ENCODE measurements at places on chromosomes 6 and 20.
A peak's percentile ranks its signal among the peaks of the same experiment; 100 is the strongest.

GRCh38 chr20:53838311-53838868 is 232.0 kb downstream of the BCAS1 start:
- no peaks in the 10 kb centered on the region for H3K27me3 ChIP-seq
- no peaks in the 10 kb centered on the region for H3K36me3 ChIP-seq
- H3K4me1 ChIP-seq, result peaks cover 22% of the 10 kb centered on the region
- DNase-seq, result no peak
- H3K4me3 ChIP-seq, result no peak overlapping the region
- H3K27ac ChIP-seq, result no peak overlapping the region

GRCh38 chr6:21522143-21522747 is 71.3 kb upstream of the SOX4 start:
- no peak for DNase-seq
- H3K27ac ChIP-seq, result no peak overlapping the region
- no peaks in the 10 kb centered on the region for H3K4me1 ChIP-seq
- no peak overlapping the region for H3K4me3 ChIP-seq
- H3K27me3 ChIP-seq, result no peaks in the 10 kb centered on the region

- DNase-seq, result no peak
- no peaks in the 10 kb centered on the region for H3K36me3 ChIP-seq
- no peak overlapping the region for H3K4me3 ChIP-seq
- H3K27me3 ChIP-seq, result no peaks in the 10 kb centered on the region
- H3K4me1 ChIP-seq, result no peaks in the 10 kb centered on the region
- H3K27ac ChIP-seq, result no peak overlapping the region
Observed at GRCh38 chr6:113493991-113494390, 363.2 kb upstream of the MARCKS start.

DNA sequence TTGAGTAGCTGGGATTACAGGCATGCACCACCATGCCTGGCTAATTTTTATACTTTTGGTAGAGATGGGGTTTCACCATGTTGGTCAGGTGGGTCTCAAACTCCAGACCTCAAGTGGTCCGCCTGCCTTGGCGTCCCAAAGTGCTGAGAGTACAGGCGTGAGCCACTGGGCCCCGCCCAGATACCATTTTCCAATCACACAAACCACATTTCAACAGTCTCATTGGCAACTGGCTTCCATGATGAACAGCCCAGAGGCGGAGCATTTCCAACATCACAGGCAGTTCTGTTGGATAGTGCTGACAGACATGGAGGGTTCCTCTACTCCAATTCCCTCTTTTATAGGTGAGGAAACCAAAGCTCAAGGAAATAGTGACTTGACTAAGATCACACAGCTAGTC is 43.9 kb upstream of the PLCB4 start:
- H3K4me1 ChIP-seq, result no peaks in the 10 kb centered on the region
- DNase-seq, result no peak
- no peak overlapping the region for H3K27ac ChIP-seq
- no peaks in the 10 kb centered on the region for H3K36me3 ChIP-seq
- no peak overlapping the region for H3K4me3 ChIP-seq

DNA sequence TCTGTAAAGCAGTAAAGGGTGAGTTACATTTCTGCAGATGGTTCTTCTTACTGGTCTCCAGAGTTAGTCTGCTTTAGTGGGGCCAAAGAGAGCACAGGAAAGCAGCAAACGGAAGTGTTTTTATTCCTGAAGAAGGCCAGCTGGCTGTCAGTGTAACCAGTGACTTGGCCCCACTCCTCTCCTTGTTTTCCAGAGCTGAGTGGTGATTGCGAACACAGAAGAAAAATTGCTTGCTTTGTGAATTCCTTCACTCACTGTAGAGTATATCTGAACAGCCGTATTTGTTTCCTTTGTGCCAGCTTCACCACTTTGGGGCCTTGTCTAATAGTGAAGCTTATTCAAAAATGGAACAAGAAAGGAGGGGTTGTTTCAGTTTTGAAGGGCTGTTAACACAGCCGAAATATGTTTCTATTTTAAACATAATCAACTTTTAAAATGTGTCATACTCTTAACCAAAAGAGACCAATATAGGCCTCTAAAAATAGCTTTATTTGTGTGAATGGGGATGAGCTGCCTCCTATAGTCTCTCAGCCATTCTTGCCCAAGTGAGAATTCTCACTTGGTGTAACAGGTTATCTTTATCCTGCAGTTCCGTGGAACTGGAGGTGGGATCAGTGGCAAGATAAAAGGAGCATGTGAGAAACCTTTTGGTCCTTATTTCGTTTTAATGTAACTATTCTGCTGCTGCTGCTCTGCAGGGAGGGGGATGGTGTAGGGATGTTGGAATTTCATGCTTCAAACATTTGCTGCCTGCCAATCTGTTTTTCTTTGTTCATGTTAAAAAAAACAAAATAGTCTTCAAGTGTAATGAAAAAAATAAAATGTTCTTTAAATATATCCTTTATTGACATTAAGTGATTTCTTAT is 37.8 kb downstream of the ZC2HC1B start:
- no peak overlapping the region for H3K4me3 ChIP-seq
- DNase-seq, result peak; percentile 72
- H3K4me1 ChIP-seq, result peaks cover 16% of the 10 kb centered on the region
- no peaks in the 10 kb centered on the region for H3K36me3 ChIP-seq

- H3K4me3 ChIP-seq, result no peak overlapping the region
- no peak overlapping the region for H3K27ac ChIP-seq
- H3K36me3 ChIP-seq, result no peaks in the 10 kb centered on the region
- DNase-seq, result no peak
- H3K27me3 ChIP-seq, result no peaks in the 10 kb centered on the region
Observed at GRCh38 chr6:134420614-134421181, 102.8 kb upstream of the SGK1 start.

- H3K27ac ChIP-seq, result no peak overlapping the region
- no peaks in the 10 kb centered on the region for H3K27me3 ChIP-seq
Observed at GRCh38 chr6:126548300-126548699, 208.4 kb downstream of the CENPW start.

GRCh38 chr6:45691426-45691825 is 313.7 kb upstream of the SUPT3H start:
- no peak for DNase-seq
- no peak overlapping the region for H3K4me3 ChIP-seq
- H3K36me3 ChIP-seq, result no peaks in the 10 kb centered on the region
- H3K27me3 ChIP-seq, result no peaks in the 10 kb centered on the region
- no peak overlapping the region for H3K27ac ChIP-seq

- H3K27me3 ChIP-seq, result no peaks in the 10 kb centered on the region
- H3K4me1 ChIP-seq, result no peaks in the 10 kb centered on the region
- H3K36me3 ChIP-seq, result no peaks in the 10 kb centered on the region
- no peak for DNase-seq
- H3K27ac ChIP-seq, result no peak overlapping the region
Observed at GRCh38 chr20:1685304-1686052, 27.9 kb upstream of the SIRPG start.

DNA sequence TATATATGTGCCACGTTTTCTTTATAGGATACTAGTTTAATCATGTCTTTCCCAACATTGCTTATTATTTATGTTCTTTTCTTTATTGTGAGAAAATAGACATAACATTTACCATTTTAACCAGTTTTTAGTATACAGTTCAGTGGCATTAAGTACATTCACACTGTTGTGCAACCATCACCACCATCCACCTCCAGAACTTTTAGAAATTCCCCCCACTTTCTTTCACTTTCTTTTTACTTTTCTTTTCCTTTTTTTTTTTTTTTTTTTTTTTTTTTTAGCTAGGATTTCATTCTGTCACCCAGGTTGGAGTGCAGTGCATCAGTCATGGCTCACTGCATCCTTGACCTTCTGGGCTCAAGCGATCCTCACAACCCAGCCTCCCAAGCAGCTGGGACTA is 18.5 kb downstream of the RBCK1 start:
- H3K4me3 ChIP-seq, result no peak overlapping the region
- peaks cover 12% of the 10 kb centered on the region for H3K36me3 ChIP-seq
- no peaks in the 10 kb centered on the region for H3K27me3 ChIP-seq
- no peak for DNase-seq

DNA sequence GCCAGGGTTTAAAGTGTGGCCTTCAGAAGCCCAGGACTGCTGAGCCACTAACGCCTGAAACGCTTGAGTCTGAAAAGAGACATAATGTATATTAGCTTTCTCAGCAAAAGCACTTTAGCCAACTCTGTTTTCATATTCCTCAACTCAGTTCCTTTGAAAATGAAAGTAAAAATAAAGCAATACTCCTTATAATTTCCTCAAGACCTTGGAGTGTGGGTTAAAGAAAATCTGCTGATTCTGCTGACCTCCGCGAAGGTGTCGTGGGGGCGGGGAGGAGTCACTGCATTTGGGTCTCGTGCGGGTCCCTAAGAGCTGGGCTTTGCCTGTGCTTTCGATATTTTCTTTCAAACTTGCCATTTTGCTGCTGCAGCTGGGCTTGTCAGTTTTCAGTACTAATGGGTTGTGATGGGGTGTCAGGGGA is 142.2 kb upstream of the ARID1B start:
- DNase-seq, result peak; percentile 48
- peak overlapping the region; percentile 66 for H3K27ac ChIP-seq
- peaks cover 24% of the 10 kb centered on the region for H3K4me1 ChIP-seq
- H3K36me3 ChIP-seq, result no peaks in the 10 kb centered on the region

GRCh38 chr6:52523378-52524142 is 53.3 kb downstream of the TRAM2 start:
- no peaks in the 10 kb centered on the region for H3K27me3 ChIP-seq
- no peak overlapping the region for H3K27ac ChIP-seq
- no peak for DNase-seq
- peaks cover 18% of the 10 kb centered on the region for H3K4me1 ChIP-seq
- H3K4me3 ChIP-seq, result no peak overlapping the region

DNA sequence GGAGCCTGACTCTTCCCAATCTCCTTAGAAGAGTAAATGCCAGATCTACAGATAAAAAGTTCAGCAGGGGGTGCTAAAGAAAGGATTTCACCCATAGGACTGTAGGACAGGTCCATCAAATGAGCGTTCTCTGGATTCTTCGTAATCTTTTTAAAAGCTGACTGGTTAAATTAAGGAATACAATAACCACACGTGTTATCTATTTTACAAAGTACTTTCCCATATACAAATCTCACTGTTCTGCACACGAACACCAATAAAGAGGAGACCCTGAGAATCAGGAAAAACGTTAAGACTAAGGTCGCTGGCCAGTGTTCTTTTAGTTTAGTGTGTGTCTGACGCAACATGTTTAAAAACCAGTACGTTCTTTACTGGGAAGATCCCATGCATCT is 542 bp downstream of the TUBE1 start:
- H3K27me3 ChIP-seq, result no peaks in the 10 kb centered on the region
- peaks cover 3% of the 10 kb centered on the region for H3K4me1 ChIP-seq
- H3K4me3 ChIP-seq, result peak overlapping the region; percentile 31
- H3K36me3 ChIP-seq, result no peaks in the 10 kb centered on the region

DNA sequence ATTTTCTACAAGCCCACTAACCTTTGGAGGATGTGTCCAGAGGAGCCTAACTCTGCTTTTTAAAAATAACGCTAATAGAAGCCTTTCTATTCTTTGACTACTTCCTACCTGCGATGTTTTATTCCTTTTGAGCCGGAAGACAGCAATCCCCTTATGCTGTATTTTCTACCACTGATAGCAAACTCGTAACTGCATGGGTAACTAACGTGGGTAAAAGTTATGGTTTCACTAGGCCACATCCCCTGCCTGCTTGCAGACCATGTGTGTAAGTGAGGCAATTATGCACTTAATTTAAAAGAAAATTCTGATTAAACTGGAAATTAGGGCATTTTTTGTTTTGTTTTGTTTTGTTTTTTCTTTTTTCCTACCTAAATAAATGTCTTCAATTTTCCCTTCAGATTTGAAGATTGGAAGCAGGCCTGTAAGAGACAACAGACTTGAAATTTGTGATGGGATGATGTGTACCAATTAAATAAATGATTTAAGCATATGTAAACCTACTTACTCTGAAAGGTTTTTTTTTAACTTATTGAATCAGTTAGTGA is 931 bp downstream of the UFL1 start:
- no peak for DNase-seq
- peaks cover 14% of the 10 kb centered on the region for H3K4me1 ChIP-seq
- peak overlapping the region; percentile 96 for H3K27ac ChIP-seq
- no peaks in the 10 kb centered on the region for H3K27me3 ChIP-seq

DNA sequence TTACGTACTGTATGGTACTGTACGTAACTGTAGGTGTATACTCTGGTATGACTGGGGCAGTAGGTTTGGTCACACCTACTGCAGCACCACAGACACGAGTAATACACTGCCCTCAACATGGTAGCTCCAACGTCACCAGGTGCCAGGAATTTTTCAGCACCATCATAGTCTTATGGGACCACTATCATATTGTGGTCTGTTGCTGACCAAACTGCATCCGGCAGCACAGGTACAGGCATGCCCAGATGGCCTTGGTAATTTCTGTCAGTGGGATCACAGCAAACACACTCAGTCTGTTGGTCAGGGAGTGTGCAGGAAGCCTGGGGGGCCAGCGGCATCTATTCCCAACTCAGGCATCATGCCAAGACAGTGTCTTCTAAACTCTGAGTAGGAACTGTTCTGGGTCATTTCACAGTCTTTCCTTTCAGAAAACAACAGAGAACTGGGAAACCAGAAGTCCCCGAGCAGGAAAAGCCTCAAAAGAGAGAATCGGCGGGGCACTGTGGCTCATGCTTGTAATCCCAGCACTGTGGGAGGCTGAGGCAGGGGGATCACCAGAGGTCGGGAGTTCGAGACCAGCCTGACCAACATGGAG is 5.8 kb downstream of the YTHDF1 start:
- H3K27ac ChIP-seq, result no peak overlapping the region
- H3K27me3 ChIP-seq, result no peaks in the 10 kb centered on the region
- no peak overlapping the region for H3K4me3 ChIP-seq
- peaks cover 21% of the 10 kb centered on the region for H3K4me1 ChIP-seq
- peaks cover 38% of the 10 kb centered on the region for H3K36me3 ChIP-seq
- no peak for DNase-seq

DNA sequence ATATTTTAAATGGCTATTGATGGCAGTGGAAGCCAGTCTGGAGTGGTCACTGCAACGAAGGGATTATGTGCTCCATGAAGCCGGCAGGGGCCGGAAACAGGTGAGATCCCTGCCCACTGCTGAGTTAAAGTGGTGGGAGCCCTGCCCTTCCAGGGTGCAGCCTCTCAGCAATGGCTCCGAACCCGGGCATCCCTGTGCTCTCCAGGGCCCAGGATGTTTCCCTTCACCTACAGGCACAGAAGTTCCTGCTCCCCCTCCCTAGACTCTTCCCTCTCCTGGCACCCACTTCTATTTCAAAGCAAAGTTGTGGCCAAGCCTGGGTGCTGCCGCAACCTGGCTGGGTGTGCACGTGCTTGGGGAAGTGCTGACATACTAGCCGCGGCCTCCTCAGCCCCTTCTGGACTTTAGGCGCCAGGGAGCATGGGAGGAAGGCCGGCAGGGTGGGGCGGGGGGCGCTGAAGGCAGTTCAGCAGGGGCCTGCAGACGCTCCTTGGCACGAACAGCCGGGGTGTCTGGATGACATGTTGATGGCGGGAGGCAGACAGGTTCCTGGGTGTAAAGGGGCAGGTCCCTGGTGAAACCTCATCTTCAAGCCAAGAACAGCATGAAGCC is 452.3 kb downstream of the HTR1B start:
- H3K27me3 ChIP-seq, result no peaks in the 10 kb centered on the region
- no peak overlapping the region for H3K4me3 ChIP-seq
- no peak for DNase-seq
- no peaks in the 10 kb centered on the region for H3K4me1 ChIP-seq
- H3K27ac ChIP-seq, result no peak overlapping the region
